ENCODE measurements at places on chromosomes 16 and 17.

DNA sequence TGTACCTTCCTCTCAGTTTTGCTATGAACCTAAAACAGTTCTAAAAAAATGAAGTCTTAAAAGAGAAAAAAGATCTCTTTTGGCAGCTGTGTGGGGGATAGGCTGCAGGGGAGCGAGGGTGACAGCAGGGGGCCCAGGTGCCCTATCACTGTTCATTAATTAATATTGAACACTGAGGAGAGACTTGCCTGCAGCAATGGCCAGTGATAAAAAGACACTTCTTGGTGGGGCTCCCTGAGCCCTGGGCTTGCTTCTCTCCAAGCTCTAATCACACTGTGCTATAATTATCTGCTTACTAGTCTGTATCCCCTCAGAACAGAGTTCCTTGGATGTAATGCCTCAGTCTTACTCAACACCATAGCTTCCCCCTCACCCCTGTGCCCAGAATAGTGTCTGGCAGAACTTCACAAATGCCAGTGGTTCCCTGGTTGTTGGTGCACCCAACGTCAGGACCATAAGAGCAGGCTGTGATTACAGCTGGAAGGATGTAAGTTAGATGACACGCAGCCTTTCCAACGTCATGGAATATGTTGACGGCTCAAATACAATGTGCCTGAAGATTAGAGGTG is 52.0 kb upstream of the IRX6 start:
- no peak for DNase-seq

GRCh38 chr17:61065263-61065773 is 334.3 kb upstream of the TBX2 start:
- peak; percentile 47 for DNase-seq

- no peak for DNase-seq
These were observed 16.7 kb downstream of the ASGR2 start for GRCh38 chr17:7097940-7098339.

GRCh38 chr17:36888236-36888951 is 48.9 kb upstream of the LHX1 start:
- DNase-seq, result no peak

DNA sequence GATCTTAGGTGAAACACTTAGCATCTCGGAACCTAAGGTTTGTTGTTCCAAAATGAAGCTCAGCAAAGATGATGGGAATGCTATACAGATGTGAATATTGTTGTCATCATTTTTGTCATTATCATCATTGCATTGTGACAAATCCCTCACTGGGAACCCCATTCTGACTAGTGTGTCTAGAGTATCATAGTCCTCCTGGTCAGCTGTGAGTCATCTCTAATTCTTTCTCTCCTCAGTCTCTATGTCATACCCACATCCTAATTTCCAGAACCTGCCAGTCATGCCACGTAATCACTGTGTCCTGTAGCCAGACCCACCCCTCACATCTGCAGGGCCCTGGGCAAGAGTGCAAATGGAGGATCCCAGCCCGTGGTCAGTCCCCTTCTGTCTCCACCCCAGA is 60.5 kb upstream of the CLEC3A start:
- no peak for DNase-seq

DNA sequence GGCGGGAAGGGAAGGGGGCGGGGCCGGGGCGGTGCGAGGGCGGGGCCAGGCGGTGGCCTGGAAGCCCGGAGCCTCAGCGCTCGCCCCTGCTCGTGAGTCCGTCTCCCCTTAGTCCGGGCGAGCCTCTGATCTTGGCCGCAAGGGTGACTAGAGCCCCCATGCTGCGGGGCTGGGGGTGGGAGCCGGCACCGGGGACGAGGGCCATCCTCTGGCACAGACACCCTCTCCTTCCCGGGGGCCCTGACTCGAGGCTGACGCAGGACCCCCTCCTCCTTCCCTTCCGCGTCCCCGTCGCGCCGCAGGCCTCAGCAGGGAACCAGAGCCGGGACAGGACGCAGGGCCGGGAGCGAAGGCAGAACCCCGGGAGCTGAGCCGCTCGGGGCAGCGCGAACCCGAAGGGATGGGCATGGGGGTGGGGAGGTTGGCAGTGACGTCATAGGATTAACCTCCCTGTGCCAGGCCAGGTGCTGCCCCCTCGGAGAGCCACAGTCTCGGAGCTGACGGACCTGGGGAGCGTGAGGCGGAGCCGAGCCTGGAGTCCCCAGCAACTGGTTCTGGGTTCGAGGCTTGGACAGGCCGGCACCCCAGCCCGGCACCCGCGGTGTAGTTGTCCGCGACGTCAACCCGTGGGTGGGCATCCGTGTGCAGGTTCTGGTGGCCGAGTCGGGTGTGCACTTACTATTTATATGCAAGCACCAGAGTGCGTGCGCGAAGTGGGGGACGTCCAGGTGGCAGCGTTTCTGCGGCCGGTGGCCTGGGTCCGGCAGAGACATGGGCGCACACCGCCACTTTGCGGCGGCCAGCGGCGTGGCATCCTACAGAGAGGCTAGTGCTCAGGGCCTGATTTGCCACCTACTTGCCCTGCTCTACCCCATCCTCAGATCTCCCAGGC is 503 bp upstream of the PLCD3 start:
- DNase-seq, result peak; percentile 81

GRCh38 chr16:67191411-67191994 is 452 bp upstream of the E2F4 start:
- DNase-seq, result no peak

GRCh38 chr16:68388124-68388523 is 60.2 kb downstream of the SMPD3 start:
- DNase-seq, result no peak

GRCh38 chr16:3637371-3637923 is 17.0 kb upstream of the DNASE1 start:
- peak; percentile 36 for DNase-seq

- DNase-seq, result no peak
These were observed 2.8 kb downstream of the HAS3 start for GRCh38 chr16:69108064-69108904.

DNA sequence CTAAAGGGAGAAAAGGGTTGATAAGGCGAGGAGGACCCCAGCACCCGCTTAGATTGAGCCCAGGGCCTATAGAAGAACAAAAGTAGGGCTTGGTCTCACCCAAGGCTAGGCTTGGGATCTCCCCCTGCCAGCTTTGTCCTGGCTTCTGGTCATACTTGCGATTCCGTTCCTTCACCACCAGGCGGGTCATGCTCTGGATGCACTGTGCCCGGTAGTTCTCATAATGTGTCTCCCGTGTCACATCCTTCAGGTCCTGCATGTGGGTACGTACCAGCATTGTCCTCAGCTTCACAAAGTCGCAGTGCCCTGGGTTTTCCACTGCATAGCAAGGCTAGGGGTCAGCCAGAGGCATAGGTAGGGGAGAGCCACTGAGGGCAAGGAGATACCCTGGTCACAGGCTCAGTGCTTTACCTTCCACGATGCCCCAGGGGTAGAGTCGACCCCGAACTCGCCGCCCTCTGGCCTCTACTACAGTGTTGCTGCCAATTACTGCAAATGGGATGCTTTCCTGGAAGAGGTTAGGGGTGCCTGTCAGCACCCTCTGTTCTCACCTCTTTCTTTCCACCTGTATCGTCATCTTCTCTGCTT is 6.5 kb upstream of the MTMR4 start:
- DNase-seq, result peak; percentile 34

DNA sequence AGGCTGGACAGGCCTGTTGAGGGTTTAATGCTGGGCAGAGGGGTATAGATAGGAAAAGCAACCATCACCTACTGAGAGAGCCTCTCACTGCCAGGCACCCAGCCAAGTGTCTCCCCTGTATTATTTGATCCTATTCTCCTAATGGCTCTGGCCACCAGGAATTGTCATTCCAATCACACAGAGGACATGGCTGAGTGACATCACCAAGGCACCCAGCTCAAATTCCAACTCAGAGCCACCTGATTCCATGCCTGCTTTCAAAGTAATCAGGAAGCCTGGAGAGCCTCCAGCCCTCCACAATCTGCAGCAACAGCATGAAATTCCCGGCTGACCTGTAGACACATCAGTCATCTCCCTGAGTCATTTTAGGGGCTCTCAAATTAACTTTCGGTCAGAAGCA is 368.9 kb upstream of the C16orf82 start:
- no peak for DNase-seq

- no peak for DNase-seq
These were observed 3.0 kb upstream of the ABR start for GRCh38 chr17:1182811-1183170.

DNA sequence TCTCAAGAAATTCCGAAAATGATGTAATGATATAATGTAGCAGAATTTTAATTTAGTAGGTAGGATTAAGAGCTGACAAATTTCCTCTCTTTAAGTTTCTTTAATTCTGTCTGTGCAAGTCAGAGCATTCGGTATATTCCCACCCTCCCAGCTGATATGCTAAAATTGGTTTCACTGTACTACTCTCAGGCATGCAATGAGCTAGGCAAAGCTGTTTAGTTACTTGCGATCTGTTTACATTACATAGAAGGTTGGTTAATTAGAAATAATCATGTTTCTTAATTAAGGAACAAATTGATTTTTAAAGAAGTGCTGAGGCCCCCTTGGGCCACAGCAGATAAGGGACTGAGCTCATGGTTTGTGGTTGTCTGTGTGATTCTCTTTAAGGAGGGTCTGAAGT is 432.8 kb upstream of the HSBP1 start:
- DNase-seq, result no peak

GRCh38 chr17:6420173-6420641 is 14.7 kb downstream of the AIPL1 start:
- peak; percentile 20 for DNase-seq

GRCh38 chr17:29583324-29584248 is 5.9 kb downstream of the GIT1 start:
- DNase-seq, result no peak

GRCh38 chr17:39927101-39927928 is at the start of the genes LRRC3C and ORMDL3:
Gene LRRC3C (plus strand): TSS chr17:39927732. CDS start chr17:39941524, 13,792 bp downstream.
Gene ORMDL3 (minus strand): TSS chr17:39927601. CDS start chr17:39924203, 3,398 bp downstream.
- peak; percentile 94 for DNase-seq

DNA sequence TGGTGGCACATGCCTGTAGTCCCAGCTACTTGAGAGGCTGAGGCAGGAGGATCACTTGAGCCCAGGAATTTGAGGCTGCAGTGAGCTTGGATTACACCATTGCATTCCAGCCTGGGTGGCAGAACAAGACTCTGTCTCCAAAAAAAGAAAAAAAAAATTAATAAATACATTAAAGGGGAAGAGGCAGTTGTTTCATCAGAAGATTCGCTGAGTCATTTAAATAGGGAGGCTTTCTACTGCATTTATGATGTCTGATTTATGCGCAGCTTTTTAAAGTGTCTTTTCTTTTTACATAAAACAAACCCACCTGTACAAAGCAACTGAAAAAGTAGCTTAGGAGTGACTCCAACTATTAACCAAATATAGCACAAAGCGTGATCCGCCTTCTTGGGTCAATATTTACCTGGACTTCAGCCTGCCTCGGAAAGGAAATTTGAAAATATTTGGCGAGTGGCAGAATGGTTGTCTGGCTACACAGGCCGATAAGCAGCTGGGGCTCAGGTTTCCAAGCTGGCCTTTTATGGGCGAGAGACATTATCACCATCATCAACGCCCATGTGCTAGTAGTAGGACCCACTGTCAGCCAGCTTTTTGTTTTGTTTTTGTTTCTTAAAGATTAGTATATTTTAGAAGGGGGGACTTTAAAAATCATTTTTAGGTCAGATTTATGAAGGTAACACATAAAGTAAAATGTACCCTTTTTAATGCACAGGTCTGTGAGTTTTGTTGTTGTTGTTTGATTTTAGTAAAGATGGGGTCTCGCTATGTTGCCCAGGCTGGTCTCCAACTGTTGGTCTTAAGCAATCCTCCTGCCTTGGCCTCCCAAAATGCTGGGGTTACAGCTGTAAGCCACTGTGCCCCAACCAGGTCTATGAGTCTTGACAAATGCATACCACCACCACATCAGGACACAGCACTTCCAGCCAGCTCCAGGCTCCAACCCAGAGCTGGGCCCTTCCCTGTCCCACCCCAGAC is 42.5 kb upstream of the RASD1 start:
- peak; percentile 11 for DNase-seq

- DNase-seq, result peak; percentile 64
These were observed 1.2 kb downstream of the RTN4RL1 start for GRCh38 chr17:2023692-2024571.

DNA sequence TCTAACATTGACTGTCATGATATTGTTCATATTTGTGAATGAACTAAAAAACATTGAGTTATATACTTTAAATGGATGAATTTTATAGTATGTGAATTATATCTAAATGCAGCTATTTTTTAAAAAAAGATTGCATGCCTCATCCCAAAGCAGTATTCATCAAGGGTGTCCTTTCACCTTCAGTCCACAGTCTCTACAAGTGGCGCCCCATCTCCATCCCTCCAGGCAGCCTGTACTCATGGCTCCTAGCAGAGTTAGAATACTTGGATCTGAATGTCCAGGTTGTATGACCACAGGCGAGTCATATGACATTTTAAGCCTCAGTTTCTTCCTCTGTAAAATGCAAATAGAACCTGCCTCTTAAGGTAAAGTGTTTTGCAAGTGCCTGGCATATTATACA is 69.8 kb downstream of the TMEM100 start:
- no peak for DNase-seq

DNA sequence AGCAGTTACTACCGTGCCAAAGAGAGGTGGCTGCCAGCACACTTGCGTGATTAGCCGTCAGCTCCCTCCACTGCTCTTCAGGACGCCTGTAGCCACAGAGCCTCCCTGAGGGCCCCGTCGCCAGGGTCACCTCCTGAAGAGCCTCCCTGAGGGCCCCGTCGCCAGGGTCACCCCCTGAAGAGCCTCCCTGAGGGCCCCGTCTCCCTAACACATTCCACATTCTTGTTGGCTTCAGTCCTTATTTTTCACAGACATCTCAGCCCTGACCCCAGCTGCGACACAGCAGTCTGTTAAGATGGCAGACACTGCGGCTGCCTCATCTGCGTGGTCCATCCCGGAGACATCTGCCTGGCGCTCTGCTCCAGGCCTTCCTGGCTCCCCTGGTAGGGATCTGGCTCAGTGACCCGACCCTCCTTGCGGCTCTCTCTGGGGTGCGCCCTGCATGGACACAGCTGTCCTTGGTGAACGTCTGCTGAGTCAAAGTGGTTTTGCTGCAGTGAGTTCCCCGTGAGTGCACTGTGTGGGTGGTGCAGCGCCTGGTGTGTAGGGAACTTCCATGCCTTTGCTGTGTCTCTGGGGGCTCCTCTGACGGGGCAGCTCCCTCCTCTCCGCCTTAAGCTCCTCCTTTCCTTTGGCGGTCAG is 11.4 kb downstream of the ACSF3 start:
- no peak for DNase-seq

- DNase-seq, result no peak
These were observed 12.8 kb downstream of the SLC47A1 start for GRCh38 chr17:19546289-19547065.

DNA sequence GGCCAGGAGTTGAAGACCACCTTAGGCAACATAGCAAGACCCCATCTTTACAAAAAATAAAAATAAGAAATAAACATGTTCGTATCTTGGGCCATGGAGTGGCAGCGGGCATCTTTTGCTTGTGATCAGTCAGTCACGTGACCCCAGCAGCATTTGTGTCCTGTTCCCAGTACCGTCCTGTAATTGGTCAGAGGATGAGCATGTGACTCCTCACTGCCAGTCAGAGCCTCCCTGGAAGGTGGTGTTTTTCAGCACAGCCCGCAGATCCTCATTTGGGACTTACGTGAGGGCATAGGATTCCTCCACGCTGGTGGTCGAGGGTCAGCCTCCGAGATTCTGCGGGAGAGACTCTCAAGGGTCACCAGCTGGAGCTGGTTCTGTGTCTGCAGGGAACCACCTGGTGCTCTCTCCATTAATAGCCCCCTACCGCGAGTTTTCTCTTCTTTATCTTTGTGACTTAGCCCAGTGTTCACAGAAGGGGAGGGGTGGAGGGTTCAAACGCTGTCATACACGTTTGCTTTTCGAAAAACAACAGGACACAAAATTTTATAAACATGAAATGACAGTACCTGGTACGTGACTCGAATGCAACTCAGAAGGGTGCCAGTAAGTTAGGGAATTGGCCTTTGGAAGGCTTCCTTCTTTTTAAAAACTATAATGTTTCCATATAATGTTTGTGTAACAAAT is 17.2 kb downstream of the MRC2 start:
- no peak for DNase-seq
